ENCODE measurements at places on chromosomes 1 and 21. TPM values are rescaled to one million over a fixed set of nuclear protein-coding genes. Genes with fewer than 3 reads are reported as not detected.

DNA sequence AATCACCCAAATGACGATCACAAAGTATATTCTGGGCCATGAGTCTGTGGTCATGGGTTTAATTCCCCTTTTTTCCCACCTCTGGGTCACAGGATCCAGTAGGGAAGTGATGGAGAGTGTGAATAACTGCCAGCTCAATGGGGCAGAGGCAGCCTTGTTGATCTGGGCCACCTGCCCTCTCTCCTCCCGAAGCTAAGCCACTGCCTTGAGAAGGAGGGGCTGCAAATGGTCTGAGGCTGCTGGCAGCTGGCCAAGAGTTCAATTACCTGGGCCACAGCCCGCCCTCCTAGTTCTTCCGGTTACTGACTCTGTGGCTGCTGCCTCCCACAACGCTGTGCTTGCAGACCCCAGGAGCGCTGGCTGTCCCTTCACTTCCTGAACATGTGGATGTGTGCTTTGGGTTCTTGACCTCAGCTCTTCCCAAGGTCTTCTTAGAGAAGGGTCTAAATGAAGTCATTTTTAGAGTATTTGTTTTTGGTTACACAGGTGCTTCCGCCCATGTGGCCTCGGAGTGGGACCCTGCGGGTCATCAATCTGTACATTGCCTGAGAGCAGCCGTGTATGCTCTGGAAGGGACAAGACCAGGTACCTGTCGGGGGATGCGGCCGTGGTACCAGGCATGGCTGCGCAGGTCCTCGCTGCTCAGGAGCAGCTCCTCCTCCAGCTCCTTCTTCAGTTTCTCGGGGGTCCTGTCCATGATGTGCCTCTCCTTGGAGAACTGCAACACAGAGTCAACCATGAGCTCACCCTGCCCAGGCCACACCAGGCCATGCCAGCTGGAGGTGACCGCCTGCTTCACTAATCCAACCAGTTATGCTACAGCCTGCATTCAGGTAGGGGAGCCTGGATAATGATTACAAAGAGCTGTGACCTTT, 89.7 kb downstream of the BCAR3 start:
- DNase-seq: no peak

DNA sequence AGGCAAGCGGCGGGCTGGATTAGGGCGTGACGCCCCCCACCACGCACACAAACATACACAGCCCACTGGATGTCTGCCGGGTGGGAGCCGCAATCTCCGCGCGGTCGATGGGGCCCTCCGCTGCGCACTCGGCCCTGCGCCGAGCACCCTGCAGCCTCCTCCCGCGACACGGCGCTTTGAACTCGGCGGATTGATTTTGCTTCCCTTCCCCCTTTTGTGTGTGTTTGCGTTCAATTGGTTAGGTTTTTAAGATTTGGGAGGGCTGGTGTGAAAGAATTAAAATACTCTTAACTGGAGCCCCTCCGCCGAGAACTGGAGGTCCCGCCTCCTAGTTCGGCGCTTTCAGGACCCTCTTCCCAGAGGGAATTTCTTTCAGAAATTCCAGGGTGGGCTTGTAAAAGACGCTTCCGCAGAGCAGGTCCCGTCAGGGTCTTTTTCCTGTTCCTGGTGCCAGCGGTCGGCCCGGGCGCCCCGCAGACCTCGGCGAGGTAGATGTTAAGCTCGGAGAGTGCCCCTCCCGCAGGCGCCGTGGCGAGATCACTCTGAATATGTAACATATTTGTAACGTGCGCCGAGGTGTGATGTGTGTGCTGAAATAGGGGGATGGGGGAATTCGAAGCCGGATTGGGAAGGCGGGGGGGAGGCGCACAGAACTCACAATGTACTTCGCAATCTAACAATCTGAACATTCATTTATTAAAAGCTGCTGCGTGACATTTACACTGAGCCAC, 8.0 kb upstream of the BARHL2 start:
- DNase-seq: no peak

- no peak for DNase-seq
Observed at GRCh38 chr1:36387141-36387949, 1.6 kb upstream of the STK40 start.

DNA sequence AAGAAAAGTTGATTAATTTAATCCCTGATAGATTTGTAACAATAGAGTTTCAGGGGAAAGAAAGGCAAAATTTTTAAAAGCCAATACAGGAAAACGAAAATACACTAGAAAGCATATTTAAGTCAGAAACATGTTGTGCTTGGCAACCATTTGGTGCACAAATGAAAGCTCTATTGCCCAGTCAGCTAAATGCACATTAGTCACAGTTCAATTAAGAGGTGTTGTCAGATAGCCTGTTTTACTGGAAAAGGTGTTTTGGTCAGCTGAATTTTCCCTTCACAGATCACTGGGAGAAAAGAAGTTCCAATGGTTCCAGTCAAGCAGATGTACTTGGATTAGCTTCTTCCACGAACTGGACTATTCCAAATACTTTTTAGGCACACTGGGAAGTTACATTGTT, 25.4 kb downstream of the RGS4 start:
- DNase-seq: no peak

DNA sequence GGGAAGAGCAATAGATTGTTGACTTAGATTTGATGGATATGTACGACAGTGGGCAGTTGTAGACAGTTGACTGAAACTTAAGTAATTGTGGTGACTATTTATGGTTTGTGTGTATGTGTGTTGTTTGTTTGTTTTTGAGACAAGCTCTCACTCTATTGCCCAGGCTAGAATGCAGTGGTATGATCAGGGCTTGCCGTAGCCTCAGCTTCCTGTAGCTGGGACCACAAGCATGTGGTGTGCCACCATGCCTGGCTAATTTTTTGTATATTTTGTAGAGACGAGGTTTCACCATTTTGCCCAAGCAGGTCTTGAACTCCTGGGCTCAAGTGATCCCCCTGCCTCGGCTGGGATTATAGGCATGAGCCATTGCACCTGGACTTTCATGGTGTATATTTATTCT, 9.8 kb downstream of the SDHC start:
- no peak for DNase-seq

GRCh38 chr1:18637511-18637960, 6.9 kb downstream of the PAX7 start:
- no peak for DNase-seq

LCE1E gene
- polyA plus RNA-seq: not detected

C1orf87 gene
- polyA plus RNA-seq: not detected

All from psoas muscle (tissue), 8 donors.